Left colon (tissue), 2 donors: ENCODE measurements at places on chromosomes 5 and 9. TPM values are rescaled to one million over a fixed set of nuclear protein-coding genes. Genes with fewer than 3 reads are reported as not detected.

- no peak for DNase-seq
Observed at GRCh38 chr5:38424148-38425060, 132.0 kb downstream of the LIFR start.

The TAF11L3 gene
- not detected for total RNA-seq

The INSL6 gene
- total RNA-seq = not detected

GRCh38 chr9:7405924-7406604, 393.5 kb downstream of the DMAC1 start:
- no peak for DNase-seq

The XPA gene
- 10.1 TPM for total RNA-seq

GRCh38 chr5:134090522-134090921, 24.0 kb upstream of the TCF7 start:
- DNase-seq = no peak

GRCh38 chr5:43041110-43041668, 1.1 kb upstream of the ANXA2R start:
- DNase-seq = peak; percentile 44

The TRPM3 gene
- total RNA-seq = 0.22 TPM

DNA sequence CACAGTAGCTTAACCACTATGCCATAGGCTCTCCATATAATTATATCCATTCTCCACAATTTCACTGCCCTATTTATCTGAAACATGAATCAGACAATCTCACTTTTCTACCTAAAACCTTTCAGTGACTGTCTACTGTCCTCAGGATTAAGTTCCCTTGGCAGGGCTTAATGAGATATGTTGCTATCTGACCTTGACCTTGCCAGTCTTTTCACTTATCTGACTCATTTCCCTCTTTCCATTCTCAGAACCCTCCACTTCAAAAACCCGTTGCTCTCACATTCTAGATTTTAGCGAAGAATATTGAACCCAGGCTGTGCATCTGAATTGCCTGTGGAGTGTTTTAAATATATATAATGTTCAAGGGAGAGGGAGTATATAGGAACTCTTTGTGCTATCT, 452.1 kb upstream of the MPDZ start:
- DNase-seq = no peak

The SPATA6L gene
- total RNA-seq = 3.2 TPM

The TSSK1B gene
- not detected for total RNA-seq

The GMCL2 gene
- total RNA-seq = not detected

DNA sequence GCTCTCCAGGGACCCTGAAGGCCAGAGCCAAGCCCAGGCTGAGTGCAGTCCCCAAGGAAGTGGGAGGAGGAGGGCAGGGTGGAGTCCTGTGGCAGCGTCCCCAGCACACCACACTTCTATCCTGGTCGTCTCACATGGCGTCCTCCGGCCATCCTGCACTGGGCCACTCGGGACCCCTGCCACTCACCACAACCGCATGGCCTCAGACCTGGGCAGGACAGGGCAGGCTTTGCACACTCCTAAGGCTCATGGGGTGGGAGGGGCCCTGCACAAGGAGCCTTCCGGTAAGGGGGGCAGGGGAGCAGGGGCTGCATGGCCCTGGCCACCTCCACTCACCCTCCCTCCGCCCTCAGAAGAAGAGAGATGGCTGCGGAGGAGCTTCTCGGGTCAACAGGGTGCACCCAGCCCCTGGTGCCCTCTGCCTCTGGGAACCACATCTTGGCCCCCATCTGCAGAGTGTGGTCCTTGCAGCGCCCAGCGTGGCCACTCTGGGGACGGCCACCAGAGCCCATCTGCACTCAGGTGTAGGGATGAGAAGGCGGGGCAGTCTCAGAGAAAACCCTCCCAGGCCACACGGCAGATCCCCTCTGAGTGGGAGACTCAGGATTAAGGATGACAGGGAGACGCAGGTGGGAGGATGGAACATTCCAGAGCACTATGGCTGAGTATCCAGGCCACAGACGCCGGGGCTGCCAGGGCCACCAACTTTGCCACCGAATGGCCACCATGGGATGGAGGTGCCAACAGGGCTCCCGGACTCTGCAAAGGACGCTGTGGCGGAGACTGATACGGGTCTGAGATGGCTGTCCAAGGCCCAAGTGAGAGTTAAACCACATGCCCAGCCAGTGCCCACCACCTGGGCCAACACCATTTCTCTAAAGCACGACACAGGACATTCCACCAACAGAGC, 7.6 kb downstream of the TPPP start:
- DNase-seq = no peak

DNA sequence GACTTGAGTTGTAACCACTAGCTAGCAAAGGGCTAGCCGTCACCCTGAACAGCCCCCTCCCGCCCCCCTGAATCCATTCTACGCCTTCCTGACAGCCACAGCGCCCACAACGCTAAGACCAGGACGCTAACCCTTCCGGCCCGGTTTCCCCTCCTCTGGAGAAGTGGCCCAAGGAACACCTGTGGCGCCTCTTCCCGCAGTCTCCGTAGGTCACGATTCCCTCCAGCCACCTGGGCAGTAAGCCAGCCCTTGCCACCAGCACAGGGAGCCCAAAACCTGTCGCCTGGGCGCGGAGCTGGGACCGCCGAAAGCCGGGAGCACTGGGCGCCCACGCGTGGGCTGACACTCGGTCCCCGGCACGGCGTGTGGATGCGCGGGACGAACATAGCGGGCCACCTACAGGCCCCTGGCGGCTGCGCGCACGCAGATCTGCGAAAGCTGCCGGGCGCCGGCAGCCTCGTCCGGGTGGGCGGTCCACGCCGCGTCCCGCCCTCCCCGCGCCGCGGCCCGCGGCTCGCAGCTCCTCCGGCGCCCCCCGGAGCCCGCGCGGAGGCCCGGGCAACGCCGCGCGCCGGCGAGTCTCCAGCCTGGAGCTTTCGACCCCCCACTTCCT, 596 bp downstream of the IRF1 start:
- peak; percentile 77 for DNase-seq

DNA sequence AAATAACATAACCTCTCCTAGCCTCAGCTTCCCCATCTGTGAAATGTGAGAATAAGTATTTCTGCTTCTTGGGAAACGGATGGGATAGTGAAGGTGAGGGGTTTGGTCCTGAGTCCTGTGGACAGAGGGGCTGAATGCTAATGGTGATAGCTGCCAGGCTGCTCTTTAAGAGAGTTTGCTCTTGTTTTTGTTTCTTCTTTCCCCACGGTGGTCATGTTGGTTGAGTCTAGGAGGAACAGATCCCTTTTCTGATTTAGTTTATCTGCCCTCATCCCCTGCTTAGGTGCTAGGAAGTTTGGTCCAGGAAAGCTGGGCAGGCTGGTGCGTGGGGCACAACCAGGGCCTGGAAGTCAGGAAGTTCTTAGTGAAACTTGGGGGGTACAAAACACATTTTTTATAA, 7.7 kb upstream of the PITX1 start:
- no peak for DNase-seq

GRCh38 chr9:104895572-104895971, 32.4 kb downstream of the ABCA1 start:
- no peak for DNase-seq

The EFNA5 gene
- total RNA-seq = 10.4 TPM

The SLC30A5 gene
- 48.2 TPM for total RNA-seq

- peak; percentile 14 for DNase-seq
Observed at GRCh38 chr9:110050925-110051355, 157.0 kb downstream of the C9orf152 start.

DNA sequence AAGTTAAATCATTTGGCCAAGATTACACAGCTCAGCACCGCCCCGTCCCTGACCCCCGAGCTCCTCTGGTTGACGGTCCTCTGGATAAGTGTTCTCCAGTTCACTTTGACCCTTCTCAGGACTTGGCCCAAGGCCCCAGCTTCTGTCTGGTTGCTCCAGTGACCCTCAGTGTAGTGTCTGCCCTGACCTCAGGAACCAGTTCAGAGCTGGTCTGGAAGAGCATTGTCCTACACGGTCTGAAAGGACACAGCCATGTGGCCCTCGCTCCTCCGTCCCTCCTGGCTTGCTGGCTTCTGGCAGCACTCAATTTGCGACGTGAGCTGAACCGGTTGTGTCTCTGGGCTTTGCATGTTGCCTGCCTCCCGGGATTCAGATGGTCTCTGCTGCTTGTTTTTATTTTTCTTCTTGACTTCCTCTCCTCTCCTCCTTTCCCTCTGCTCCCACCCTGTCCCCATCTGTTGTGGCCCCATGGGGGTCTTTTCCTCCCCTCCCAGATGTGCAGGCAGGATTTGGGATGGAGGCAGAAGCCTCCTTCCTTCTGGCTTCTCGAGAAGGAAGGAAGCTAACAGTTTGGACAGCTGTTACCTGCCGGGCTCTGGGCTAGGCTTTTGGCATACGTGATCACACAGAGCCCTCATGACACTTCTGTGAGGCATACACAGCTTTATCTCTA, 72.0 kb downstream of the PPARGC1B start:
- DNase-seq = no peak

- DNase-seq = no peak
Observed at GRCh38 chr9:126001581-126002225, 254.5 kb downstream of the PBX3 start.

- no peak for DNase-seq
Observed at GRCh38 chr9:114021578-114021977, 56.5 kb downstream of the AMBP start.
